ENCODE measurements at places on chromosomes 16 and 17.

DNA sequence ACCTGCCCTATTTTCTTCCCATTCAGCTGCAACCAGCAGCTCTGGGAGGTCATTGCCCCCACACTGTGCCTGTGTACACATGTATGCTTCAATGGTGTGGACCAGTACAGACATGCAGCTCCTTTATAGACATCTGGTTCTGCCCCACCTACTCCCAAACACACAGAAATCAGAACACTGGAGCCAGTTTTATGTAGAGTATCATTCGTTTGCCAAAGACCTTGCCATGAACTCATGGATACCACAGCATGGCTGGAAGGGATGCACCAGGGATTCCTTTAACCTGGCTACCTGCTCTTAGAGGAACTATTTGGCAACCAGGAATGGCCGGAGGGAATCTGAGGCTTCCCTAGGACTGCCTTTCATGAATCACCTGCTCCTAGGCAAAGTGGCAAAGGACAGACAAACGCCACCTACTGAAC lies 60.4 kb downstream of the ZFHX3 start:
- DNase-seq = no peak

GRCh38 chr17:57372156-57372555 lies 115.8 kb downstream of the MSI2 start:
- no peak for DNase-seq

- no peak for DNase-seq
Observed at GRCh38 chr16:20676837-20677236, 20.6 kb downstream of the ACSM1 start.

DNA sequence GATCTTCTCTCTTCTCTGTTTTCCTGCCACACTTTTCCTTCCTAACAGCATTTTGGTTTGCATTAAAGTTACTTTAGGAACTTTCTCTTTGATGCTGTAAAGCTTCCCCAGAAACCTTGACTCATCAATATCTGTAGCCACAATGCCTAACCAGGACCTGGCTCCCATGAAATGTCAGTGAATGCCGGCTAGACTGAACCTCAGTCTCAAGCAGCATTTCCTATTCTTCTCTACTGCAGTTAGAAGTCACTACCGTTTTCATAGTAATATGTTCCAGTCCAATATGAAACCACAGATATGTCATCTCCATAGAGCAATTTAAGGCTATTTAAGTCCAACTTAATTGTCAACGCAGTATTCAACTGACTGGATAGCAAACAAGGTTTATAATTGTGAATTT lies 28.9 kb downstream of the ITFG1 start:
- DNase-seq = no peak

DNA sequence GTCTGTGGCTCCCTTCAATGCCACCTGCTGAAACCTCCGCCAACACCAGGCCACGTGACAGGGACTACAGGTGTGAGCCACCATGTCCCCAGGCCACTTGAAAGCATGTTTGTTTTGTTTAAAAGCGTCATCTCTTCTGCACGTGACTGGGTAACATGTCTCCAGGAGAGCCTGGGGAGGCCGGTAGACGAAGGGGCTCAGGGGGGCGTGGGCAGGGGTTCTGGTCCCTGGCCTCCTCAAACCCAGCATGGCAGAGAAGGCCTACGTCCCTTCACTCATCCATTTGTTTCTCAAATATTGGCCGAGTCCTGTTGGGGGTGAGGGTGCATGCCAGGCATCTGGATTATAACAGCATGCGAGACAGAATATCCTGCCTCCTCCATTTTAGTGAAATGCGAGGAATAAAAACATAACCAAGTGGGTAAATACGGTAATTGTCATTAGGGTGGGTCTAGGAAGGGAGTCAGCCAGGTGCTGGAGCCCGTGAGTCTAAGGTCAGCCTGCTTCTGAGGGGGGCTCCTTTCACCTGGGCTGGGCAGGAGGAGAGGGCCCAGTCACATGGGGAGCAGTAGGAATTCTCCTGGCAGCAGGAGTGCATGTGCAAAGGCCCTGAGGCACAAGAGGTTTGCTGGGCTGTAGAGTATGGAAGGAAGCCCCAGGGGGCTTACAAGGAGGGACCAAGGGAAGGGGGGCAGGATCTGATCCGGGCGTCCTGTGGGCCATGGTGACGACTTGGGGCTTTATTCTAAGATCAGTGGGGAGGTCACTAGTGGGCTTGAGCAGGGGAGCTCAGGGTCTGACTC lies 26.8 kb upstream of the CIBAR2 start:
- DNase-seq = no peak

DNA sequence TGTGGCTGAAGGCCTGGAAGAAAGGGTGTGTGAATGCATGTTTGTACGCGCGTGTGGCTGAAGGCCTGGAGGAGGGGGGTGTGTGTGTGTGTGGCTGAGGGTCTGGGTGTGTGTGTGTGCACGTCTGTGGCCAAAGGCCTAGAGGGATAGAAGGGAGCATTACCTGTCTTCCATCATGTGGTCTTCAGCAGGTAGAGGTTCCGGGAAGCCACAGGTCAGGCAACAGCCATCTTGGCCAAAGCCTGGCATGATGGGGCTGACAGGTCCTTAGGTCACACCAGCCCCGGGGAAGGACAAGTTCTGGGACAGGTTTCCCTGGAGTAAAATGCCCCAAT lies 5.2 kb downstream of the LITAFD start:
- DNase-seq = no peak

DNA sequence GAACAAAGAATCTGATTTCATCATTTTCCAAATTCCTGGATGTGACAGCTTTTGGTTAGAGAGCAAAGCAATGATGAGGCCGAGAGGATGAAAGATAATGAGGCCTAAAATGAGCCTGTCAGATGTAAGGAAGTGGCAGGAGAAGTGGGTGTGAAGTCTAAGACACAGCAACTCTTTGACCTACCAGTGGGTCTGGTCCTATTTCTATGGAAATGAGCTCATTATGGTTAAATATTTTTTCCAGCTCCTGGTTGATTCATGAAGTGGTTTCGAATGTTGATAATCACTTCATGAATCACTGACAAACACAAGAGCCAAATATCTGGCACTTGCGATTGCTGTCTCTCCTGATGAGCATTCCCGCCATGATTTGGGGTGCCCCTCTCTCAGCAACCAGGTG lies 273.3 kb upstream of the CDH5 start:
- no peak for DNase-seq

- no peak for DNase-seq
Observed at GRCh38 chr16:74431516-74431915, 10.2 kb upstream of the CLEC18B start.

- DNase-seq = no peak
Observed at GRCh38 chr17:9254841-9255240, 233.5 kb downstream of the NTN1 start.

GRCh38 chr17:49217651-49218413 lies 7.3 kb downstream of the ABI3 start:
- DNase-seq = no peak

DNA sequence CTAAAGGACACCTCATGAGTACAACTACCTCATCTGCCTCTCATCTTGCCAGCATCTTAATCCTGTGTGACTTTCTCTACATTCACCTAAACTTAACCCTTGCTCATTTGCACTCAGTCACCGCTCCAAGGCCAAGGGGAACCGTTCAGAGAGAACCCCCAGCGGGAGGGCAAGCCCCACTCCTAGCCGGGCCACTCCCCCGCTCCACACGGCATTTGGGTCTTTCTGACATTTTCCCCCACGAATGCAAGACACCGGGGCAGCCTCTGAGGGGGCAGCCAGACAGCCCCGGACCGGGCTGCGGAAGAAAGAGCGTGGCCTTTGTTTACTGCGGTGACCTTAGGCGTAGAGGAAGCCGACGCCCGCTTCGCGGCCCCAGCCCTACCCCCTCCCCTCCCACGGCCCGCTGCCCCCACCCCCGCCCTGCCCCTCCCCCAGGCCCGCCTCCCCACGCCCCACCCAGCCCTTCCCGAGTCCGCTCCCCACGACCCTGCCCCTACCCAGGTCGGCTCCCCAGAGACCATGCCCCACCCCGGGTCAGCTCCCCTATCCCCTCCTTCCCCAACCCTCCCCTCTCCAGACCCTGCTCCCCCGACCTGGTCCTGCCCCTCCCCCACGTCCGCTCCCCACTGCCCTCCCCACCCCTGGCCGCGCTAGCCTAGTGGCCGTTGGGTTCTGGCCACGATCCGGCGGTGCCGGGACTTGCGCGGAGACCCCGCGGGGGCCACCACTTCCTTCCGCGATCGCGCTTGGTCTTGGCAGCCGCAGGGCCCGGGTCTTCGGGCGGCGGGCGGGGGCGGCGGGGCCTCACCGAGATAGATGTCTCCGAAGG lies 789 bp downstream of the CSNK1D start:
- DNase-seq = no peak

- no peak for DNase-seq
Observed at GRCh38 chr17:7383742-7384488, 3.0 kb downstream of the TNK1 start.

DNA sequence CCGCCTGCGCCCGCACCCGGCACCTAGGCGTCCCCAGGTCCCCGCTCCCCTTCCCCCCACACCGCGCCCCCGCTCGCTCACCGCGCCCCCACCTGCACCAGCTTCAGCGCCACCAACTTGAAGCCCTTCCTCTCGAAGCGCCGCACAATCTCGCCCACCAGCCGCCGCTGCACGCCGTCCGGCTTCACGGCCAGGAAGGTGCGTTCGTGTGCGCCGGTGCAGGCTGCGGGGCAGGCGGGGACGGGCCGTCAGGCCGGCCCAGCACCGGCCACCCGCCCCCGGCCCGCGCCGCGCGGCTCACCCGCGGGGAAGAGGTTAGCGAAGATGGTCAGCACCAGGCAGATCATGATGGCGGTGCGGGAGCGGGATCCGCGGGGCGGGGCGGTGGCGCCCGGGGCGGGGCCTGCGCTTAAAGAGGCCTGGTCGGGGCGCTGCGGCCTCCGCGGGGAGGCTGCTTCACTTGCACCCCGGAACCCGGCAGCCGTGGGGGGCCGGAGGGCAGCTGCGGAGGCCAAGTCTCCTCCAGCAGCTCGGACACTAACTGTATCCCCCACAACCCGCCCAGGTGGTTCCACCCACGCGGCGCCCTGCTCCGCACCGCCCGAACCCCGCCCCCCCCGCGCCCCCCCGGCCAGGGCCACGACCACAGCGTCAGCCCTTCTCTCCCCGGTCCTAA lies at the start of gene NME3:
Gene NME3, minus strand, starts transcription at position 356 of the 676 bp plus-strand sequence. Its CDS starts 9 bp downstream, at position 347.
- no peak for DNase-seq
